ENCODE measurements at places on chromosomes 7 and 10. TPM values are rescaled to one million over a fixed set of nuclear protein-coding genes. Genes with fewer than 3 reads are reported as not detected.

DNA sequence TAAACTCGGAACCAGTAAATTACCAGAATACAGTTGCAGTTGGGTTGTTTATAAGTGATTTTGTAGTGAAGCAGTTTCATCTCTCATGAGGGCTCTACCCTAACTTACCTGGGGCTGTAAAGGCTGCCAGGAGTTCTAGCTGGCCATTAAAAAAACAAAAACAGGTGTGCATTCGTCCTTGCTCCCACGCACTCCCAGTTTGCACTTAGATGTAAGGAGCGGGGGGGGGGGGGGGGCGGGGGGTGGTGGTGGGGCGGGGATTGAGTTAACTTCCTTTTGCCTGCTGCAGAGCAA, 2.3 kb upstream of the PFKFB3 start:
- no peak for DNase-seq

DNA sequence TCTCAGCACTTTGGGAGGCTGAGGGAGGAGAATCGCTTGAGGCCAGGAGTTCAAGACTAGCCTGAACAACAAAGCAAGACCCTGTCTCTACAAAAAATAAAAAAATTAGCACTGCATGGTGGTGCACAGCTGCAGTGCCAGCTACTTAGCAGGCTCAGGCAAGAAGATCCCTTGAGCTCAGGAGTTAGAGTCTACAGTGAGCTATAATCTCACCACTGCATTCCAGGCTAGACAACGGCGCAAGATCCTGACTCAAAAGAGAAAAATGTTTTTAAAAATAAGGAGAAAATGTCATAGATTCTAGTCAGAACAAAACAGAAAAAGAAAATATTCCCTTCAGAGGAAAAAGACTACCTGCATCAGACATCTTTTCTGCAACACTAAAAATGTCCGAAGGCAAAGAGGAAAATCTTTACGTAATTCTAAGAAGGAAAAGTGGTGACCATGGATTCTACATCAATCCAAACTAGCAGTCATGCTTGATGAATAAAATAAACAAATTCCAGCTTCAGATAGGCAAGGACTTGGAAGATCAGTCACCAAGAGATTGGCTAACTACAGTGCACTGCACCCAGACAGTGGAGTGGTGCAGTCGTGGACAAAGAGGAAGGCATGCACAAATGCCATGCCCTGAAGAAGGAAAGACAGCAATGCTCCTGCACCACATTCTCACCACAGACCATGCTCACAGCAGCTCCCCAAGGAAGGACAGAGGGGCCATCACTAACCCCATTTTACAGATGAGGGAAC, 54.3 kb downstream of the ERCC6 start:
- no peak for DNase-seq

CCL26 gene
- total RNA-seq = not detected

ADRA2A gene
- 6.5 TPM for total RNA-seq

OR13A1 gene
- total RNA-seq = 0.85 TPM

AHCYL2 gene
- total RNA-seq = 28.3 TPM

DNA sequence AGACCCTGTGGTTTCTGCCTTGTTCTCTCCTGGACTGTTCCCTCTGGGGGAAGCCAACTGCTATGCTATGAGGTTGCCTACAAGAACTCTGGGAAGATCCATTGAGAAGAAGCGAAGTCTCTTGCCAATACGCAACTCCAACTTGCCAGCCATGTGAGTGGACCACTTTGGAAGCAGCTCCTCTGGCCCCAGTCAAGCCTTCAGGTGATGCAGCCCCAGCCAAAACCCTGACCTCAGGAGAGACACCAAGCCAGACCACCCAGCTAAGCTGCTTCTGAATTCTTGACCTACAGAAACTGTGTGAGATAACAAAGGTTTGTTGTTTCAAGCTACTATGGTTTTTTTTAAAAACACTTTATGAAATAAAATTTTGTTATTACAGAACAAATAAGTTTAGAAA, 20.2 kb upstream of the MYL7 start:
- DNase-seq = no peak

GRCh38 chr7:153397459-153397858, 637.9 kb downstream of the ACTR3B start:
- no peak for DNase-seq

GRCh38 chr7:104903846-104904245, 110.2 kb upstream of the KMT2E start:
- no peak for DNase-seq

NEURL1 gene
- total RNA-seq = not detected

DNA sequence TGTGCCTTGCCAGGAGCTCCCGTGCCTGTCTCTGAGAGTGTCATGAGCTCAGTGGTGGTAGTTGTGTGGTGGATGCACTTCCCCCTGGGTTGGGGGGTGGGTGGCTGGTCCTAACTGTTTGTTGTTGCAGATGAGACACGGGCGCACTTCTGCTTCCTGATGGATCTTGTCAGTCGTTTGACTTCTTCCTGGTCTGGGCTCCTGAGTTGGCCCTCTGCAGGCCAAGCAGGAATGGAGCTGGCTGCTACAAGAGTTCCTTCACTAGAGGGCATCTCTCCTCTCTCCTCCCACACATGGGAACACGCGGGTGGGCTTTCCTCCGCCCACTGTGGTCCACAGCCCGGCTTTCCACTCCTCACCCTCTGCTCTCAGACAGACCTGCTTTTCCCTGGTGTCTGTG, 82.0 kb downstream of the BMS1 start:
- no peak for DNase-seq

DNA sequence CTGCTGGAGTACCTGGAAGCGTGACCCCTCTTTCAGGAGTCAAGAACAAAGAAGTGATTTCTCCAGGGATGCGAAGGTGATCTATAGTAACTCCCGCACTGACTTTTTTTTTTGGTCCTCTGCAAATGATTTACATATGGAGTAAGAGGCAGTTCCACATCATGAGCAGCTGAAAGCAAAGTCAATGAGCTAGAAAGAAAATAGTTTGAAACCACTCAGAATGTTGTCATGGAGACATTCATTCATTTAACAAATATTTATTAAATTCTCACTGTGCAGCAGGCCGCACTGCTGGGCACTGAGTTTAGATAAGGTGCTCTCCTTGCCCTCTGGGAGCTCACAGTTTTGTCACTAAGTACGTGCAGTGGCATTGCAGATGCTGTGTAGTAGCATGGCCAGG, 206.7 kb downstream of the CAMK1D start:
- no peak for DNase-seq

DNA sequence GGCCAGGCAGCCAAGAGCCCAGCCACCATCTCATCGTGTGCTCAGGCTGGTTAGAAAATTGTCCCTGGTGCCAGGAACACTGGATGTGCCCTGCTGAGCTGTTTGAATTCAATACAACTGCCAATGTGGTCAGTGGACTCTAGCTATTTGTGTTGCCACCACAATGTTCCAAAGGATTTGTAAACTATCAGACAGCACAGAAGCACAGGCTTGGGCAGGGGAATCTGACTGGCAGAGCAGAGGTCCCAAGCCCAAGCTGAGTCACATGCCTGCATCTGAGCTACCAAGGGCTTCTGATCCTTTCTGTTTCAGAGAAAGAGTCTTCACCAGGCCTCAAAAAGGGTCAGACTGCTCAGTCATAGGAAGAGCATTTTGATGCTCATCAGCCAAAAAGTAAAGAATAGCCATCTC, 232.1 kb upstream of the SEMA3C start:
- DNase-seq = no peak

DNA sequence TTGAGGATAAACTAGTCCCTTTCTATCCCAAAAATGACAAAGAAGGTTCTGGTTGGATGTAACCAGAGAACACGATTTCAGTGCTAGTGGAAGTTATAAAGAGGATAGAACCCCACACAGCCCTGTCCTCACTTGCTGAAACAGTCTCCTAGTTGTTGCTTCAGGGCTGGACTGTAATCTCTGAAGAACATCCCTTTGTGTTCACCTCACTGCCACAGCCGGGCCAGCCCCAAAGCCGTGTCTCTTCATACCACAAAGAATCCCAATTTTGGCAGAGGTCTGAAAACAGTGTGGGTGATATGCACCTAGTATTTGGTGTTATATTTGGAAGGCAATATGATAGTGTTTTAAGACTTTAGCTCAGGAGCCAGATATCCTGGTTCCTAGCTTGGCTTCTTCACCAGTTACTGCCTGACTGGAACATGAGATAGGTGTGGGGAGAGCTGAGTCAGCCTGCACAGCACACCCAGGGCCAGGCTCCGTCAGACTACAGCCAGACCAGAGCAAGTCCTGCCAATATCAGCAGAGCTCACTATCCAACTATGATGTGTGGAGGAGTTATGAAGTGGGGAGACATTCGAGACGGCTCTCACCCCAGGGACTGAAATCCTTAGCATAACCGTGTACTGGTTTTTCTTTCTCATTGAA, 21.2 kb downstream of the CYP3A4 start:
- DNase-seq = peak; percentile 3

- DNase-seq = no peak
These were observed 66.7 kb downstream of the EMX2 start for GRCh38 chr10:117609095-117609795.

GRCh38 chr10:70775679-70776454, 9.3 kb downstream of the TBATA start:
- DNase-seq = no peak

DNA sequence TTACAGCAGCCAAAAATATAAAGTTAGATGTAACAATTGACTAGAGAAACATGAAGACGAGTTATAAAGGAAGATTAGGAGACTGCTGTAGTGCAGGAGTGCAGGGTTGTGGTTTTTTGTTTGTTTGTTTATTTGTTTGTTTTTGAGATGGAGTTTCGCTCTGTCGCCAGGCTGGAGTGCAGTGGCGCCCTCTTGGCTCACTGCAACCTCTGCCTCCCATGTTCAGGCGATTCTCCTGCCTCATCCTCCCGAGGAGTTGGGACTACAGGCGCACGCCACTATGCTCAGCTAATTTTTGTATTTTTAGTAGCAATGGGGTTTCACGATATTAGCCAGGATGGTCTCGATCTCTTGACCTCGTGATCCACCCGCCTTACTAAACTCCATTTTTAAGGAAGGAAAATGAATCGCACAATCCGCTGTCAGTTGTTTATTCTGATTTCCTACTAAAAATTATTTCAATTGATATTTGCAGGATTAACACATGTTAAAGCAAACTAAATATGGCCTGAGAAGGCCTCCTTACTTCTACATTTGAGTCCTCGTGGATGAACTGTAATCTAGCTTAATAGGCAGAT, 233.3 kb downstream of the NSUN6 start:
- no peak for DNase-seq

- DNase-seq = no peak
These were observed 77.5 kb downstream of the HGF start for GRCh38 chr7:81692146-81692905.

CLRN3 gene
- not detected for total RNA-seq

- DNase-seq = no peak
These were observed 31.3 kb downstream of the PRKAG2 start for GRCh38 chr7:151845412-151846205.

DNA sequence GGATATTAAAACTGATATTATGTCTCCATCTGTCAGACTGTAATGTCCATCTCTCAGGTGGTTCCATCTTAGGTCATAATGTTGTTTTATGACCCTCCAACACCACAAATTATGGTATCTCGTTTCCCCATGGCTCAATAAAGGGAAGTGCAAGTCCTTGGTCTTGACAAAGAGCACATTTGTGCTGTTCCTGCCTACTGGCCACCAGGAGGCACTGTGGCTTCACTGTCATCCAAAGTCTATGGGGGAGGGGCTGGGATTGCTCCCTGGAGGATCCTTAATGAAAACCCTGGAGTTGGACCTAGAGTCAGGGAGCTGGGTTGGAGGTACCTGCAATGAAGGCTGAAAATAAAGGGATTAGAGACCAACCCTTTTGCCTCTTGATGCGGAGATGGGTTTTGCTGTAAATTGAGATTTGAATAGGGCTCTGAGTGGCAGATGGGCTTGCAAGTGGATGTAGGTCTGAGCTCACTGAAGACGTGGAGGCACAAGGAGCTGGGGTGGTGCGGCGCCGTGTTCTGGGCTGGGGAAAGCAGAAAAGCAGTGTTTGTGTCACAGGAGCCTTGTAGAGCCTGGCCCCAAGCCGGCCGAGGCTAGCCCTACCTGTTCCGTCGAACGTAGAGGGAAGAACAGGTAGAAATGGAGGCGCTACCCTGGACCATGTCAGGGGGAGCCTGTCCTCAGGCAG, 180.5 kb upstream of the PRSS58 start:
- DNase-seq = no peak

GRCh38 chr7:39888171-39888853, 61.7 kb upstream of the CDK13 start:
- DNase-seq = no peak

- DNase-seq = no peak
These were observed 11.2 kb upstream of the SLC35B4 start for GRCh38 chr7:134327896-134328295.

SFXN4 gene
- 16.1 TPM for total RNA-seq

DNA sequence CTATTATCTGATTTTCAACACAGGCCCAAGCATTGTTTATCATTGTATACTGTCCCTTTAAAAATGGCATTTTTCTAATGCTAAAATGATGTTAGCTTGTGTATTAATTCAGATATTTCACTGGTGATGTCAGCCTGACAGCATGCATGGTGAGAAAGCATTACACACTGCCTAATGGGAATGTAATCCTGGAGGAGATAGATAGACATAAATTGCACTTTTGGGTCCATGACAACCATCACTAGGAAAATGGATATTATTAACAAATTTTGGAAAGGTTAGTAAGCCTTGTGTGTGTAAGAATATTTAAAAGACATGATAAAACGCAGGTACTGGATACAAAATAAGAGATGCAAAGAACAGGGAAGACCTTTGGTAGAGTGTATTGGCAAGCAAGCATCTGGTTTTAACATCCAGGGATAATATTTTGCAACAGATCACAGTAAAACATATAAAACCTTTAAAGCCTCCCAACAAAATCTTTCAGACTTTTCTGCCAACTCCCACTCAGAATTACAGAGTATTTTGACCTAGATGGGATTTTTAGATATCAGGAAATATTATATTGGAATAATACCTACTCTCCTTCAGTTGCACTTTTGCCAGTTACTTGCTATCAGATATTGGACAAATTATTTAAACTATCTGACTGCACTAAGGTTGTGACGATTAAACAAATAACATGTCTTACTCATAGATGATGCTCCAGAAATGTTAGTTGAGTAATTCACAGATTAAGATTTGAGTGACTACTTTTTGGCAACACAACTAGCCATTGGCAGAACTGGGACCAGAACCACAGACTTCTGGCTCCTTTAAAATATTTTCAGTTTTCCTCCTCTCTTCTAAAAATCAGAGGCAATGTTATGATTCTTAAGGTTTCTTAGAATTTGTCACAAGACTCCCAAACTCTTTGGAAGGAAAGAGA, 291.6 kb upstream of the SEMA3C start:
- DNase-seq = no peak

DNA sequence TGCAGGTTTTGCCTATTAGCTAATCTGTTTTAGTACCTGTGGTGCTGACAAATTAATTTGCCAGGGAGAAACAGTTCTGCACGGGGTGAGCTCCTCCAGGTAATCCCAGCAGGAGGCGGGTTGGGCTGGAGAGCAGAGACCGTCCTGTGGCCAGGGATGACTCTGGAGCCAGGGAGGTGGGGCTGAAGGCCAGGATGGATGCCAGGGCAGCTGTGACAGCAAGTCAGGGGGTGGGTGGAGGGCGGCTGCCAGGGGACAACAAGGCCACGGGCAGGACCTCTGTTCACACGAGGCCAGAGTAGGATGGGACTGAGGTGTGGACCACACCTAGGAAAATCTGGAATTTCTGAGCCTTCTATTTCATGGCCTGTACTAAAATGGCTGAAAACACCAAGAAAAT, 48.9 kb downstream of the C10orf143 start:
- no peak for DNase-seq
